Germinal center (tissue), 1 donor: ENCODE measurements at places on chromosomes 4 and X.

DNA sequence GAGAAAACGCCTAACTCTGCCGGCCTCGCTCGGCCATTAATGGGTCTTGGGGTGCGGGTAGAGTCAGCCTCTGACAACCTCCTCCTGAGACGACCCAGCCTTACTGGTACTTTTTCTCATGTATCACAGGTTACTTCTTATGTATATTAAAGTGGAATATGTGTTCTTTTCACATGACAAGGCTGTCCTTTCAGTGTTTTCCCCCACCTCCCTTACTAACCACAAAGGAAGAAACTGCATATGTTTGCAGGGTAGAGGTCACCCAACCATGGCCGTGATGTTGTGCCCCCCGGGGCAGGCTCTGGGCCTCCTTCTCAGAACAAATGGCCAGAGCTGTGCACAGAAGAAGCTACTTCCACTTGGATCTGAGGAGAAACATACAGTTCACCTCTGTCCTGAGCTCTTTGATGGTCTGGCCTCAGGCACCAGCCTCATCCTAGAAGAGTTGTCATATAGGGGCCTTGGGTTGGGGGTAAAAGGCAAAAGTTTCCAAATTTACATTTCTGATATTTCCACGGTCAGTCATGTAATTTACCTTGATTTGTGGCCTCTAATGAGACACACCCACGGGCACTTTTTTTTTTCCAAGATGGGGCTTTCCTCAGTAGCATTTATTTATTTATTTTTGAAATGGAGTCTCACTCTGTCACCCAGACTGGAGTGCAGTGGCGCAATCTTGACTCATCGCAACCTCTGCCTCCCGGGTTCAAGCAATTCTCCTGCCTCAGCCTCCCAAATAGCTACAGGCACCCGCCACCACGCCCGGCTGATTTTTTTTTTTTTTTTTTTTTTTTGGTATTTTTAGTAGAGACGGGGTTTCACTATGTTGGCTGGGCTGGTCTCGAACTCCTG lies 1.9 kb downstream of the SOWAHD start:
- no peak for DNase-seq

GRCh38 chr4:168488869-168489274 lies 8.0 kb upstream of the PALLD start:
- no peak for DNase-seq

DNA sequence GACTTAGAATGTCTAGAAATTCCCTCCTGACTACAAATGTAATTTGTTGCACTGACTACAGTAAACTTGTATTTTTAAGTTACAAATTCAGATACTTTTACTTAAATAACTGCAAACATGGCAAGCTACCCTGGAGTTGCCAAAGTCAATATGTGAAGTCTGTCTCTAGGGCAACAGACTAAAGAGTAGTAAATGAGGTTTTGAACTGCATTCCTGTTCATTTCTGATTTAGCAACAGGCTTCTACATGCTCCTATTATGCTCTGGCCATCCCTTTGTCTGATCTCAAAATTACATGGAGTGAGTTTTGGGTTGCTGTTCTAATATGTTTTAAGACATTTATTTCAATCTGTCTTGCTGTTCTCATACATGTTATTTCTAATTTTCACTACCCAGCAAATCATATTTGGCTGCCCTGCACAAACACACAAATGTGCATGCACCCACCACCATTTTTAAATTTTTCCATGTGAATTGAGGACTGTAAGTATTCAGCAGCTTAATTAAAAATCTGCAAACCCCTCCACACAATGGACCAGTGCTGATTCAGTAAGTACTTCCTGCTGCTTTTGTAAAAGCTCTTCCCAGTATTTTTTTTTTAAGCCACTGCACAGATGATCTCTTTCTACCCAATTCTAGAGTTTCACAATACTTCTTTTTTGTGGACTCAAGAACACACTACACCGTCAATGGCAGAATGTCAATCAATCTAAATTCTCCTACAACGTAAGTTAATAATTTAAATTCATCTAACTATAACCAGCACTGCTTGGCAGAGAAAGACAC lies 26.7 kb downstream of the SH3RF1 start:
- DNase-seq = no peak

DNA sequence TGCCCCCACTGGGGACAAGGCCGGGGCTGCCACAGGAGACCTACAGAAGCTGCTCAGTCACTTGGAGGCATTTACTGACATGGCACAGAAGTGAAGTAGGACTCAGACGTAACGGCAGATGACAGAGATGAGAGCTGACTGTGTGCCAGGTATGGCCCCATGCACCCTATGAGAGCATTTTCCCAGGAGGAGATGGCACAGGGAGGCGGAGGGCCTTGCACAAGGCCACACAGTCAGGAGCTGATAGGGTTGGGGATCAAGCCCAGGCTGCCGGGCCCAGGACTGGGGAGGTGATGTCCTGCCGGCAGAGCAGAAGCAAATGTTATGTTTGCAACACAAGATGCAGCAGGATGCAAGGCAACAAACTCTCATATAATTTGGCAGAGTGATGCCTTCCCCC lies 34.1 kb downstream of the NAT8L start:
- DNase-seq = no peak

- peak; percentile 75 for DNase-seq
These were observed at the start of gene NAA10 for GRCh38 chrX:153934762-153935325. Gene NAA10, minus strand, starts transcription at chrX:153935037. Its CDS starts 133 bp downstream, at chrX:153934904.

DNA sequence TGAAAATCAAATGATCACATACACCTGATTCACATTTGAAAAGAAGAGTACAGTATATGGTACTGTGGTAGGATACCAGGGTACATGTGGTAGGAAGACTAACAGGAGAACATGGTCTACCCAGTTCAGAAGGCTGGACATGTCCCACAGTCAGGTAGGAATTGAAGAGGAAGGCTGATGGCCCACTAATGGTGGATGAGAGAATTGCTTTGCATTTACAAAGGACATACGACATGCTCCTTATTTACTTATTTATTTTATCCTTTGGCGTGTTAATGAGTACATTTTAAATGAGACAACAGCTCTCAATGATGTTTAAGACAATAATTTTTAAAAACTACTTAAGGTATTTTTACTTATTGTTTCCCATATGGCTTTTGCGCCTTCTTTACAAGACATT lies 106.7 kb upstream of the BMP2K start:
- peak; percentile 26 for DNase-seq

- no peak for DNase-seq
These were observed 965 bp downstream of the PPA2 start for GRCh38 chr4:105472871-105473323.

GRCh38 chrX:12469296-12469695 lies 321.9 kb upstream of the PRPS2 start:
- no peak for DNase-seq

DNA sequence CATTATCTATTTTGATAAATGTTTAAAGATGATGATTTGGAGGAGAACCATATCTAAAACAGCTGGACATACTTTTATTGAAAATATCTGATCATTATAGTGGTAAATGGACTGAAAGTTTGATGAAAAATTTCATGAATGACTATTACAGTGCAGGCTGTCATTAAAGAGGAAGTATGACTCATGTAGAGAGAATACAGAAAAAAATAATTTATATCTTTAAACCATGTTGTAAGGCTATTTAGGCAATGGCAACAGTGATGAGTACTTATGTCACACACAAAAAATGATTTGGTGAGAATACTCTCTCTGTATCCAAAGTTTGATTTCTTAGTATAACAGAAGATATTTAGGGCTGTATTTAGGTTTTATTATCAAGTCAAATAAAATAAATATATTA lies 3.9 kb upstream of the GLRB start:
- DNase-seq = no peak

- DNase-seq = no peak
These were observed 101.9 kb downstream of the CT47B1 start for GRCh38 chrX:120773801-120774200.

GRCh38 chr4:138671606-138672084 lies 343.9 kb upstream of the NOCT start:
- no peak for DNase-seq

- DNase-seq = no peak
These were observed 25.1 kb upstream of the FAM156A start for GRCh38 chrX:52983321-52984000.

DNA sequence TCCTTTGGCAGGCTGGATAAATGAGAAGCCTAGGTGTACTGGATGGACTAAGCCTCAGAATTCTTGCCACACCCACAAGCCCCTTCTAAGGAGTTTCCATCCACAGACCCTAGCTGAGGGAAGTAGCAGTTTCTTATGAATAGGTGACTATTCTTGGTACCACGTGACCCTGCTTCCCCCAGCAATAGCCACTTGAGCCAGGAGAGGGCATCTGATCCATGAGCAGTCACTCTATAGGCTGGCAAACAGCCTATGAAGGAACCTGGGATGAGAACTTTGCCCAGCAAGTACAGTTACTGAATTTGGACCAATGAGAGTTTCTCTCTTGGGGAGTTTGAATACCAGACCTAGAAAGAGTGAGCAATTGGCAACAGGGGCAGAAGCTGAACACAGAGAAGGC lies 84.0 kb downstream of the RTL9 start:
- DNase-seq = peak; percentile 3

DNA sequence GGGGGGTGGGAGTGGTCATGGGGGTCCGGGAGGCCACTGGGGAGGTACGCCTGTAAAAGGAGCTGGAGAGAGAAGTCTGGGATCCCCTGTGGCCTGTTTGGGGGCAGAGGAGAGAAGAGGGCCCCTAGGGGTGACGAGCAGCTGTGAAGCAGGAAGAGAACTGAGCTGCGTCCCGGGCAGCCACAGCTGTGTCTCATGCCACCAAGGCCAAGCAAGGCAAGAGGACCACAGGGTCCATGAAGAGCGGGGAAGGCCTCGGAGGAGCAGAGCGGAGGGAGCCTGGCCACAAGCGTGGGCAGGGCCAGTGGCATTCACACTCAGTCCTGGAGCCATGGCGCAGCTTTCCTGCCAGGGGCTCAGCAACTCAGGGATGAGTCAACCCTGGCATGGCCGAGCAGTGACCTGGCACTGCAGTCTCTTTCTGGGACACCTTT lies 13.6 kb upstream of the NAT8L start:
- no peak for DNase-seq

DNA sequence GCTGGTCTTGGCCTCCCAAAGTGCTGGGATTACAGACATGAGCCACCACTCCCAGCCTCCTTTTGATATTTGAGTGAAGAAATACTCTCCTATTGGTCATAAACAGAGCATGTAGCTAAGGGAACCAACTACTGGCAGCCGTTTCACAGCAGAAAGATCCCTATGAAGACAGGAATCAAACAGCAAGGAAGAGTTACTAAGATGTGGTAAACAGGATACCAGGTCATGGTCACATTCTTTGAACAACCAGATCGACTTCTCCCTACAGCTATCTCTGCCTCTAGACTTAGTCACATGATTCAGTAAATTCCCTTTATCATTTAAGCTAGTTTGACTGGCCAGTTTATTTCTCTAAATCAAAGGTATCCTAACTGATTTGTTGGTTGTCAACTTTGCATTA lies 9.0 kb upstream of the HNRNPD start:
- DNase-seq = no peak

DNA sequence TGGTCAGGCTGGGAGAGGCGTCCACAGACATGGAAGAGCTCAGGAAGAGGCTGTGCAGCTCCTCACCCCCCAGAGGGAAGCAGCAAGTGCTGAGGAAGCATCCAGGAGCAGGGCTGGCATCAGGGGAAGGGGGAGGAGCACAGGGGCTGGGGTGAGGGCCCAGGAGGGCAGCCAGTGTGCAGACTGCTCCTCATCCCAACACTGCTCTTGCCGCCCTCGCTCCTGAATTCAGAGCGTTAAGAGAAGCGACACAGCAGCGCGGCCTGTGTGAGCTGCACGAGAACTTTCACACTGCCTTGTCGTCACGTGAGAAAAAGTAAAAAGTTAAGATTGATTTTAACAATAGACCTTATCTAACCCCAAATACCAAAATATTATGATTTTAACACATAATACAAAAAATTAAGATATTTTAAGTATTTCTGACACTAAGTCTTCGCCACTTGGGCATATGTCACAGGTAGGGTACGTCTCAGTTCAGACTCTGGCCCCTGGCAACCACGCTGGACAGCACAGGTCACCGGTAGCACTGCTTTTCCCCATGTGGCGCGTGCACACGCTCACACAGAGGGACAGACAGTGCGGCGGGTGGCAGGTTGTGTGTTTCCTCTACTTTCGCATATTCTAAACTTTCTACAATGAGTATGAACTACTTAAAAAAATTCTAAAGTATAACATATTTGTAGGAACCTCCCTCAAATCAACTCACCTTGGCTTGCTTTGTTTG lies 19.7 kb downstream of the NOP14 start:
- DNase-seq = no peak

GRCh38 chr4:56301181-56301996 lies 85.9 kb downstream of the AASDH start:
- DNase-seq = peak; percentile 34

DNA sequence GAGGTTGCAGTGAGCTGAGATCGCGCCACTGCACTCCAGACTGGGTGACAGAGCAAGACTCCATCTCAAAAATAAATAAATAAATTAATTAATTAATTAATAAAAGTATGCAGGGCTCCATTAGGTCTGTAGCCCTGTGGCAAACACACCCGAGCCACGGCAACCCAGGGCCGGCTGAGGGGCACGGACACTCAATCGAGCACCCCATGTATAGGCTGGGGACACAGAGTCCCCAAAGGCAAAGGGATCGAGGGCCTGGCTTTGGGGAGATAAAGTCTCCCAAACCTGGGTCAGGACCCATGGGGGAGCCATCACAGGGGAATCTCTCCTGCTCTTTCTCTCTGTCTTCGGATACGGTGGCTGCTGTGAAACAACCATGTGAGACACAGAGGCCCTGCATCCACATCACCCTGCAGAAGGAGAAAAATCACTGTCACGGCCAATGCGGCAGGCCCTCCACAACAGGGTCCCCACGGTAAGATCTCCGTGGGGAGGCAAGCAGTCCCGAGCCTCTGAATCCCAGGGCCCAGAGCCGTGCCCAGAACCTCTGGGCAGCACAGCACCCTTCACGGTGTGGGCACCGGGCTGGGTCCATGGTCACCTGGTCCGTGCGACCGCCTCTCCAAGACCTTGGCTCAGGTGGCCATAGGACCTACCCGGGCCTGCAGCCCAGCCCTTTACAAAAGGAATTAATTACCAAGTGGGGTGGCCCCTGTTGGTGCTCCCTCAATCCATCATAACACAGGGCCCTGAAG lies 81.8 kb downstream of the WFS1 start:
- no peak for DNase-seq

GRCh38 chrX:153854702-153855101 lies 24.4 kb upstream of the PDZD4 start:
- DNase-seq = no peak

- no peak for DNase-seq
These were observed 91.9 kb downstream of the DNAAF6 start for GRCh38 chrX:107298276-107298675.

DNA sequence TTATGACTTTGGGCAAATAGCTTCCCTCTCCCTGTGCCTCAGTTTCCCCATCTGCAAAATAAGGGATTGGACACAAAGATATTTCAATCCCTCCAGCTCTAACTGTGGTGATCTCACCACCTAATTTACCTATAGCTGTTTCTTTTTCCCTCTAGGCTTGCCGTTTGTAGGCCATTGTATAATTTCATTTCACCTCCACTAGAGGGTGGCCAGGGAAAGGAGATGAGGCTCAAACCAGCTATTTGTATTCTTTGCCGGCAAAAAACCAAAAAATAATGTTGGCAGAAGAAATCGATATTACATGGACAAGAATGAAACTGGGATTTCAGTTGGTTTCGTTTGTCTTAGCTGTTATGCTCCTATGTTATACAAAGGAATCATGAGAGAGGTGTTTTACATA lies 36.1 kb upstream of the DOCK11 start:
- DNase-seq = peak; percentile 10

- DNase-seq = no peak
These were observed 71.6 kb downstream of the MCUB start for GRCh38 chr4:109631532-109632108.
